GM12864 (cell line): ENCODE measurements at places on chromosomes 1 and 21.
A peak's percentile ranks its signal among the peaks of the same experiment; 100 is the strongest.

DNA sequence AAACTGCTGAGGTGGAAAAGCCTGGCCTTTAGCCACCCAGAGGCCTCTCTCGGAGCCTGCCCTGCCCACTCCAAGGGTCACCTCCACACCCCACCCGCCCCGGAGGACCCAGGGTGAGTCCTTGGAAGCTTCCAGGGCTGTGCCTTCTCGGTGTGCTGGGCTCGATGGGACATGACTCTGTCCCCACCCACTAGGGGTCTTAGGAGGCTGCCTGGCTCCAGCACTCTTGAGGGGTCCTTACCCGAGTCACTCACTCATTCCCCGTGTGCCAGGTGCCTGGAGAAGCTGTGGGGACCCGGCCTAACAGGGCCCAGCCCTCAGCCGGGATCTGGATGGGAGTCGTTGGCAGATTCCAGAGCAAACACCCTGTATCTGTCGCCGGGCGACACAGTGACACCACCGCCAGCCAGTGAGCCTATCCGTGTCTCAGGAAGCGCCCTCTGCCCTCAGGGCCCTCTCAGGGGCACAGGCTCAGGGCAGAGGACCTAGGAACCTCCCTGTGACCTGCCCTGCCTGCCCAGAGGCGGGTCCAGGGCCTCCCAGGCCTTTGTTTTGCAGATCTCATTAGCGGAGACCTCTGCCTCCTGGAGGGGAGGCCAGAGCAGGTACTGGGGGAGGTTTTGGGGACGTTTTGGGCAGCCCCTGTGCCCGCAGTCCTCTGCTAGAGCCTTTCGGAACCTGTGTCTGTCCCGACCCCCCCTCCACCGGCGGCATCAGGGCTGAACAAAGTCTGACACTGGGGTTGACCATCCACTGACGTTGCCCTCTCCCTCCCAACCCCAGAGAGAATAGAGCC lies 3.1 kb upstream of the PRKCZ start:
- no peak for DNase-seq

DNA sequence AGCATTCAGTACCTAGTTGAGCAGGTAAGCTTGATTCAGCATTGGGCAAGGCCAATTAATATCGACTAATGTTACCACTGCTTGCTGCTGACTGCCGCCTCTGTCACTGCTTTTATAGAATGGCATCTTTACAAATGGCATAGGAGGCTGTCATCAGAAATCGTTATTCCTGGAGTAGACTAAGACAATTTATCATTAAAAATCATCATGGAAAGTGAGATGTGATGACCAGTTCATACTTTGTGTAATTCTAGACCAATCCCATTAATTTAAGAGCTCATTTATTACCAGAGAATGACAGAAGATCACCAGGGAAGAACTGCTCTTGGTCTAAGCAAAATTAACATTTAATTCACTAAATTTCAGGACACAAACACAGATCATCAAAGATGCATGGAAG lies 254.0 kb downstream of the SPATA17 start:
- no peak for DNase-seq

GRCh38 chr1:20654104-20654690 lies 7.0 kb downstream of the DDOST start:
- DNase-seq = no peak

DNA sequence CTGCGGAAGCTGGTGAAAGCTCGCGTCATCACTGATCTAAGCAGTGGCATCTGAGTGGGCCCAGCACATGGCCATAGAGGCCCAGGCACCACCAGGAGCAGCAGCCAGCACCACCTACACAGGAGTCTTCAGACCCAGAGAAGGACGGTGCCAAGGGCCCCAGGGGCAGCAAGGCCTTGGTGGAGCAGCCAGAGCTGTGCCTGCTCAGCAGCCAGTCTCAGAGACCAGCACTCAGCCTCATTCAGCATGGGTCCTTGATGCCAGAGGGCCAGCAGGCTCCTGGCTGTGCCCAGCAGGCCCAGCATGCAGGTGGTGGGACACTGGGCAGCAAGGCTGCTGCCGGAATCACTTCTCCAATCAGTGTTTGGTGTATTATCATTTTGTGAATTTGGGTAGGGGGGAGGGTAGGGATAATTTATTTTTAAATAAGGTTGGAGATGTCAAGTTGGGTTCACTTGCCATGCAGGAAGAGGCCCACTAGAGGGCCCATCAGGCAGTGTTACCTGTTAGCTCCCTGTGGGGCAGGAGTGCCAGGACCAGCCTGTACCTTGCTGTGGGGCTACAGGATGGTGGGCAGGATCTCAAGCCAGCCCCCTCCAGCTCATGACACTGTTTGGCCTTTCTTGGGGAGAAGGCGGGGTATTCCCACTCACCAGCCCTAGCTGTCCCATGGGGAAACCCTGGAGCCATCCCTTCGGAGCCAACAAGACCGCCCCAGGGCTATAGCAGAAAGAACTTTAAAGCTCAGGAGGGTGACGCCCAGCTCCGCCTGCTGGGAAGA lies 3.2 kb upstream of the ARTN start:
- no peak for DNase-seq

DNA sequence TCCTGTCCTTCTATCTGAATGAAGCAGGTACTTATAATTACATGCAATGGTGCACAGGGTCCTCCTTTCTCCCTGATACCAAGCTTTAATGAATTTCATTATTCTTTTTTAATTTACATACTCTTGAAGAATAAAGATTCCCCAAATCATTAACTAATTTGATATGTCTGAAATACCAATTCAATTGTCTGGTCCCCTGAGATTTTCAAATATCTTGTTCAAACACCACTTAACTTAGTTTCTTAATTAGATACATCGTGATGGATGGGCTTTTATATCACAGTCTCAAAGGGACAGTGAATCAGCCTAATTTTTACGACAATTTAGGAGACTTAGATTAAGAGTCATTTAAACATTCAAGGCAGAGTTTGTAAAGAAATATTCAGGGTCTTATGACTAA lies 1054.6 kb downstream of the PLA2G4A start:
- no peak for DNase-seq

GRCh38 chr1:38125837-38126520 lies 79.4 kb upstream of the POU3F1 start:
- DNase-seq = no peak

DNA sequence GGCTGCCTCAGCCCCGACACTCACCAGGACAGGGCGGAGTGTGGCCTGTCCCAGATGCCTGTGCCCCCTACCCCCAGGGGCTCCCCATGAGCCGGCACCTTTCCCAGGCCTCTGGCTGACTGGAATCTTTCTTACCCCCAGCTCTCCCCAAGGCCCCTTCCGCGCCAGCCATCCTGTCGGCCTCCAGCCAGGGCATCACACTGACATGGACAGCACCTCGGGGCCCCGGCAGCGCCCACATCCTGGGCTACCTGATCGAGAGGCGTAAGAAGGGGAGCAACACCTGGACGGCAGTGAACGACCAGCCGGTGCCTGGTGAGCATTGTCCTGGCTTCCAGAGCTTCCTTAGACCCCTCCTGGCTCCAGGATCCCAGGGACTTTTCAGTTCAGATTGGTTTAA lies 26.5 kb downstream of the IGFN1 start:
- DNase-seq = no peak

GRCh38 chr1:77275194-77275593 lies 6.6 kb upstream of the AK5 start:
- no peak for DNase-seq

DNA sequence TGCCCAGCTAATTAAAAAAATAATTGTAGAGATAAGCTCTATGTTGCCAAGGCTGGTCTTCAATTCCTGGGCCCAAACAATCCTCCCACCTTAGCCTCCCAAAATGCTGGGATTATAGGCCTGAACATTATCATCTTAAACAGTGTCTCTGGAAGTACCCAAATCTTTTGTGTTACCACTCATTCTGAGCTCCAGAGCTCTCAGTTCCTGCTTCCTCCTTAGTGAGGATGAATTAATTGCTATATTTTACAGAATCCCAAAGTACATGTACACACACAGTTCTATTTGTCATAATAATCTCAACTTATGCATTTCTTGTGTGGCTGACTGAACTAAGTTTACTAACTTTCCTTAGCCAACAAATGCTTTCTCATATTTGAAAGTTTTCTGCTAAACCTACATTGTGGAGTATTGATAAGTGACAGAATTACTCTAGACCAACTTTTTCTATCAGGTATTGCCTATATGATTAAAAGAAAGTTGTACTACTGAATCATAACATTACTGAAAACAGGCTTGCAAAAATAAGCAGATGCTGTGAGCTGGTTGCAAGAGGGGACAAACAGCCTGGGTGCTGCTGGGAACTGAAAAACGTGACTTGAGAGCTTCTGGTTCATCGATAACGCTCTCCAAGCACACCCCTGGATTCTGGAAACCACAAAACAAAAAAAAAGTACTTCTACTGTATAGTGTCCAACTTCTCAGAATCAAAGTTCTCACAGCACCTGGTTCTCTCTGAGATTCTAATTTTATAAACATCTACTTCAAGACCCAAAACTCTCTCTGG lies 15.3 kb downstream of the VAV3 start:
- peak; percentile 83 for DNase-seq

GRCh38 chr21:35520302-35520701 lies 471.2 kb upstream of the RUNX1 start:
- DNase-seq = no peak
